ENCODE measurements at places on chromosomes 2 and 18. TPM values are rescaled to one million over a fixed set of nuclear protein-coding genes. Genes with fewer than 3 reads are reported as not detected.

- DNase-seq, result no peak
- H3K4me1 ChIP-seq, result no peaks in the 10 kb centered on the region
- peaks cover 5% of the 10 kb centered on the region for H3K36me3 ChIP-seq
- no peaks in the 10 kb centered on the region for H3K27me3 ChIP-seq
Measured at GRCh38 chr2:169704160-169704708, 10.0 kb downstream of the PHOSPHO2 start.

DNA sequence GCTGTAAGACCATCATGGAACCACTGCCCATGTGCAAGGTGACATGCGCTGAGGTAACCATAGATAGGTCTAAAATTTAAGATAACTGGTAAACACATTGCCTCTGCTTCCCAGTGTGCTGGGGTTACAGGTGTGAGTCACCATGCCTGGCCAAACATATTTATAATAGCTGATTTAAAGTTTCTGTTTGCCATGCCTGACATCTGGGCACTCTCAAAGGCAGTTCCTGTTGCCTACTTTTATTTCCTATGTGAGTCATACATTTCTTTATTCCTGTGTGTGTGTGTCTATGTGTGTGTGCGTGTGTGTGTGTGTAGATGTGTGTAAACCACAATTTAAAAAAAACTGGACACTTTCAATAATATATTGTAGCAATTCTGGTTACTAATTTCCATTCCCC, 415.2 kb upstream of the NETO1 start:
- no peak overlapping the region for H3K4me3 ChIP-seq
- no peaks in the 10 kb centered on the region for H3K27me3 ChIP-seq
- no peak for DNase-seq
- no peak overlapping the region for H3K27ac ChIP-seq
- no peaks in the 10 kb centered on the region for H3K36me3 ChIP-seq

GRCh38 chr18:58997811-58998337, 133.2 kb downstream of the ZNF532 start:
- DNase-seq, result no peak
- H3K36me3 ChIP-seq, result no peaks in the 10 kb centered on the region
- H3K27me3 ChIP-seq, result no peaks in the 10 kb centered on the region
- H3K4me3 ChIP-seq, result no peak overlapping the region

GRCh38 chr2:155913356-155913755, 419.2 kb downstream of the NR4A2 start:
- H3K4me3 ChIP-seq, result no peak overlapping the region
- no peak for DNase-seq
- no peaks in the 10 kb centered on the region for H3K27me3 ChIP-seq
- H3K4me1 ChIP-seq, result no peaks in the 10 kb centered on the region
- H3K27ac ChIP-seq, result no peak overlapping the region

GRCh38 chr2:130831356-130831755, 5.4 kb upstream of the ARHGEF4 start:
- no peak overlapping the region for H3K4me3 ChIP-seq
- no peaks in the 10 kb centered on the region for H3K36me3 ChIP-seq
- H3K27ac ChIP-seq, result no peak overlapping the region
- H3K27me3 ChIP-seq, result no peaks in the 10 kb centered on the region

- H3K27me3 ChIP-seq, result peaks cover 40% of the 10 kb centered on the region
- H3K27ac ChIP-seq, result no peak overlapping the region
- peaks cover 10% of the 10 kb centered on the region for H3K4me1 ChIP-seq
- DNase-seq, result no peak
- no peaks in the 10 kb centered on the region for H3K36me3 ChIP-seq
- H3K4me3 ChIP-seq, result no peak overlapping the region
Measured at GRCh38 chr2:953975-954686, 3.5 kb downstream of the SNTG2 start.

- DNase-seq, result no peak
- peaks cover 4% of the 10 kb centered on the region for H3K4me1 ChIP-seq
- no peak overlapping the region for H3K4me3 ChIP-seq
Measured at GRCh38 chr2:15760232-15760910, 168.7 kb downstream of the DDX1 start.

DNA sequence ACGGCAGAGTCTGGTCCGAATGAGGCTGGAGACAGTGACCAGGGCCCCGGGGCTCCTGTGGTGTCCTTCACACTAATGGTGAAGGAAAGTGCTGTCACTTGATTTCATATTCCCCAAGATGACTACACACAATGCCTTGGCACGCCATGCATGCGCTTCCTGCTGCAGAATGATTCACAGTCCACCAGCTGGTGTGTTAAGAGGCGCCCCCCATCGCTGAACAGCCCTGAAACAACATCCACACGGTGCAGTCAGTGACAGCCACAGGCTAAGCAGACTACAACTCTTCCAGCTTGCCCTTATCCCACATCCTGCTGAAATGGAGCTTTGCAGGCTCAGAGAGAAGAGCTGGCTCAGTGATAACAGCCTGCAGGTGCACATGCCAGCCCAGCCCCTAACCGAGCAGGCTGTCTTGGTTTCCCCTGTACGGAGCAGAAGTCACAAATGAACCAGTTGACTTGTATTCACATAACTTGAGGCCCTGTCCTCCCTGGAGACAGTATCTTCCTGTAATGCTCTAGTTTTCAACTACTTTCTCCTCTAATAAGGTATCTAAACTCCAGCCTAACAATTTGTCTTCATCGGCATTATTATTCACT, 24.3 kb upstream of the CDH20 start:
- H3K27ac ChIP-seq, result no peak overlapping the region
- DNase-seq, result peak; percentile 28
- H3K27me3 ChIP-seq, result no peaks in the 10 kb centered on the region

DNA sequence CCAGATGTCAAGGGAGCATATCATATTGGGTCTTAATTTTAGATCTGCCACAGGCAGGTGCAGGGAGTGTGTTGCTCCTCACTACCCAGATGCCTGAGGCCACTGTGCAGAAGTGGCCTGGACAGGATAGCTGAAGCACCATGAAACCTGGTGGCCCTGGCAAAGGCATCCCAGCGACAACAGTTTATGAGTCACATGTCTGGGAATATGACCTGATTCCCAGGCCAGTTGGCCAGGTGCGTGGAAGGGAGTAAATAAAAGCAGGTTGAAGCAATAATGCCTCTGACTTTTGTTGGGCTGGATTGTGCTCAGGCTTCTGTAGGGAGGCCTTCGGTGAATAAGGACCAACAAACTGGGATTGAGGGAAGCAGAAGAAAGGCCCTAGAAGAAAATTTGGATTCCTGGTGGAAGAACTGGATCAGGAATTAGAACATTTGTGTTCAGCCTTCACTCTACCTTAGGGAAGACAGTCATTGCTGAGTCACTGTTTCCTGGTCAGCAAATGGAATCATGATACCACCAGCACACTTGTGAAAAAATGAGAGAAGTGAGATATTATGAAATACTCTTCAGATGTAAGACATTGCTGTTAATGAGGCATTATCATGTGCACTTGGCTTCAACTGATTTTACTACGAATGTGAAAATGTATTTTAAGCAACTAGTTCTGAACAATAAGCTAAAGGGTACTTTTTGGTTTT, 78.4 kb upstream of the ZNF516 start:
- DNase-seq, result no peak
- no peak overlapping the region for H3K27ac ChIP-seq
- H3K27me3 ChIP-seq, result no peaks in the 10 kb centered on the region
- no peak overlapping the region for H3K4me3 ChIP-seq

GRCh38 chr2:225064362-225064761, 22.1 kb upstream of the DOCK10 start:
- H3K4me1 ChIP-seq, result no peaks in the 10 kb centered on the region
- no peak overlapping the region for H3K4me3 ChIP-seq
- no peaks in the 10 kb centered on the region for H3K36me3 ChIP-seq
- DNase-seq, result no peak

DNA sequence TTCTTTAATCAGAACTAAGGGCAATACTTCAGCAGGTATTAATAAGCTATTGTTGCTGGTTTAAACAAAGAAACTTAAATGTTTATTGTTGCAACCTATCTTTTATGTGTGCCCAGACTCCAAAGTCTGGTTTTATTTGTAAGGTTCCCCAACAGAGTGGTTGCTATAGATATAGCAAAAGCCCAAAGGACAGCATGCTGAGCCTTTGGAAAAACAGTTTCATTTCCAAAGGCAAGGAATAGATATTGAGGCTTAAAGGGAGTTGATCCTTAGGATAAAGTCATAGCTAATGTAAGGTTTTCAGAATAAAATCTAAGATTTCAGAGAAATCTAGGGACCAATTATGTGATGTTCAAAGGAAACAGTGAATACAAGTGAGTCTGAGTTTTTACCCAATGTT, 413.2 kb upstream of the SLC14A2 start:
- DNase-seq, result no peak
- H3K27ac ChIP-seq, result no peak overlapping the region
- no peaks in the 10 kb centered on the region for H3K36me3 ChIP-seq
- H3K27me3 ChIP-seq, result no peaks in the 10 kb centered on the region

- no peaks in the 10 kb centered on the region for H3K36me3 ChIP-seq
- no peak overlapping the region for H3K27ac ChIP-seq
- no peak for DNase-seq
- H3K27me3 ChIP-seq, result no peaks in the 10 kb centered on the region
- no peak overlapping the region for H3K4me3 ChIP-seq
Measured at GRCh38 chr2:46970334-46971288, 55.0 kb upstream of the MCFD2 start.

DNA sequence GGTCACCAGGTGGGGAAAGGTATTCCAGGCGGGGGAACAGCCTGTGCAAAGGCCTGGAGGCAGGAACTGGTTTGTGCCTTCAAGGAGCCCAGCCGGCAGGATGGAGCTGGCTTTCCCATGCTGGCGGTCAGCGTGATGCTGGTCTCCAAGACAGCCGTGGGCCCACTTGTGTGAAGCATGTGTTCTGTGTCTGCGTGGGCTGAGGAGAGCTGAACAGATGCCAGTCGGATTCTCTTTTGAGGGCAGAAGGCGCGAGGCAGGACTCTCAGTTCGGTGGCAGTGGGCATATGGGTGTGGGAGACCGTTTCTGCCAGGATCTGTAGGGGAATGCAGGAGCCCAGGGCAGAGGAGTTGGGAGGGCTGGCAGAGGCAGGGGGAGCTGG, 191.6 kb downstream of the TWIST2 start:
- no peaks in the 10 kb centered on the region for H3K27me3 ChIP-seq
- no peak overlapping the region for H3K4me3 ChIP-seq
- no peak overlapping the region for H3K27ac ChIP-seq
- H3K36me3 ChIP-seq, result no peaks in the 10 kb centered on the region
- H3K4me1 ChIP-seq, result no peaks in the 10 kb centered on the region

DNA sequence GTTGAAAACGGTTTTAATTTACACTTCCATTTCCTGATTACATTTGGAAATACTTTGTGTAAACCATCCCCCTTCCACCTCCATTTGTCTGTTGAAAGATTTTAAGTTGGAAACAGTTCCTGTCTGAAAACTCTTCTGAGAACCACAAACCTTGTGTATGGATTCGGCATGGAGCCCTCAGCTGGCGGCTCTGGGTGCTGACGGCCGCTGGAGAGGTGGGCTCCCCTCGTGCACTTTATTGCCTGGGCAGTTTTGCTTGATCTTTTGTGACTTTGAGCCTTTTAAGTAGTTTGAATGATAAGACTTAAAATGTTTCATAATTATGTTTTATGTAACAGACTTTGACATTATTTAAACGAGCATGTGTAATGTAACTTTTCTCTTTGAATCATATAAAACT, 11.1 kb downstream of the KLF11 start:
- peaks cover 14% of the 10 kb centered on the region for H3K4me1 ChIP-seq
- DNase-seq, result no peak
- no peaks in the 10 kb centered on the region for H3K27me3 ChIP-seq
- H3K27ac ChIP-seq, result no peak overlapping the region
- no peak overlapping the region for H3K4me3 ChIP-seq
- no peaks in the 10 kb centered on the region for H3K36me3 ChIP-seq

GRCh38 chr18:635171-635570, 22.3 kb upstream of the TYMS start:
- peak; percentile 24 for DNase-seq
- no peaks in the 10 kb centered on the region for H3K36me3 ChIP-seq
- H3K27me3 ChIP-seq, result no peaks in the 10 kb centered on the region
- no peak overlapping the region for H3K4me3 ChIP-seq
- no peak overlapping the region for H3K27ac ChIP-seq

- DNase-seq, result no peak
- H3K27me3 ChIP-seq, result no peaks in the 10 kb centered on the region
- no peaks in the 10 kb centered on the region for H3K4me1 ChIP-seq
- no peaks in the 10 kb centered on the region for H3K36me3 ChIP-seq
- no peak overlapping the region for H3K4me3 ChIP-seq
- no peak overlapping the region for H3K27ac ChIP-seq
Measured at GRCh38 chr2:70837980-70838925, 2.6 kb upstream of the CD207 start.

Gene LRP2
- 143 TPM for total RNA-seq

Gene SIX2
- total RNA-seq, result 0.12 TPM

Gene ALKAL2
- not detected for total RNA-seq

Gene DSC1
- total RNA-seq, result not detected

Gene FNDC4
- 6.2 TPM for total RNA-seq

Gene ANKRD44
- total RNA-seq, result 3.4 TPM

Gene NAT8
- total RNA-seq, result not detected

Gene OXER1
- total RNA-seq, result 0.88 TPM

Gene OR6B2
- not detected for total RNA-seq

Gene CRIM1
- total RNA-seq, result 10.2 TPM

Gene HIBCH
- 38.8 TPM for total RNA-seq

Gene MC5R
- not detected for total RNA-seq
